ENCODE measurements at places on chromosomes 12 and 14. TPM values are rescaled to one million over a fixed set of nuclear protein-coding genes. Genes with fewer than 3 reads are reported as not detected.

KRT2 gene
- total RNA-seq: 12.1 TPM

DNA sequence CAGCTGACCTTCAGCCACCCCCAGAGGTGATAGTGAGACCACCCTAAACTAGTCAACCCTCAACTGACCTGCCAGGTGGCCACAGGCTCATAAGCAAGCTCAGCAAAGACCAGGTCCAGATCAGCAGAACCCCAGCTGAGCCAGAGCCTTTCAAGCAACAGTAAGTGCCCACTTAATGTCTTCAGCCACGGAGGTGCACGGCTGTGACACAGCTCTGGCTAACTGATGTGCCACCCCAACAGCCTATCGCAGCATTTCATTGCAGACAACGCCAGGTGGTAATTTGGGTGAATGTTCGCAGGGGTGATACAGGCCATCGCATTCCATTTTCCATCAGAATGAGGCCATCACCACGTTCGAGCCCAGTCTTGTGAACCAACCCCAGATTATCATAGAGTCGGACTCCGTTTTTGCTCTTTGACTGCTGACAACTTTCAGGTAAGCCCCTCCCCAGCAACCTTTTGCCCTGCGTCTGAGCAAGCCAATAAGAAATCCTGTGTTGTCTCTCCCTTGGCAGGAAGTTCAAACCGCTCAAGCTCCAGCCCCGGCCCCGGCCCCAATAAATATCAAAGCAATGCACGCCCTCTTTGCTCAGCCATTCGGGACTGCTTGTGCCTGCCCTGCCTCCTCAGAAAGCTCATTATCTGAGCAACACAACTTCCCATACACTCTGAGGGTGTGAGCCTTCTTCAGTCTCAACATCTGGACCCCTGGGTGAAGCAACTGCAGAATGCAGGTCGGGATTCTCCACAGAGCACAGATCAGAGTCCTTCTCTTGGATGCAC, 44.4 kb downstream of the JAG2 start:
- DNase-seq: no peak

GRCh38 chr14:60114881-60115280, 23.2 kb downstream of the PCNX4 start:
- no peak for DNase-seq

GRCh38 chr12:104974626-104975290, 11.4 kb upstream of the NOPCHAP1 start:
- no peak for DNase-seq

- DNase-seq: peak; percentile 46
These were observed 116.5 kb downstream of the GPHN start for GRCh38 chr14:66624336-66624937.

KRT72 gene
- 12.0 TPM for total RNA-seq

EPYC gene
- 0.20 TPM for total RNA-seq

- no peak for DNase-seq
These were observed 58.6 kb downstream of the SLC38A1 start for GRCh38 chr12:46209914-46210872.

- DNase-seq: no peak
These were observed 143.4 kb downstream of the KCNK10 start for GRCh38 chr14:88179716-88180115.

GCH1 gene
- 3.5 TPM for total RNA-seq

- no peak for DNase-seq
These were observed 4.2 kb downstream of the PLEKHG3 start for GRCh38 chr14:64708148-64709004.

MIPOL1 gene
- total RNA-seq: 17.3 TPM

CLEC12A gene
- total RNA-seq: 7.2 TPM

KIF5A gene
- 0.39 TPM for total RNA-seq

GRCh38 chr14:77980475-77981321, 180.8 kb downstream of the ADCK1 start:
- DNase-seq: no peak

GRCh38 chr12:2834581-2835491, at the start of gene NRIP2:
TSS of gene NRIP2 (minus strand) at chr12:2835035. CDS start at chr12:2834983, 52 bp downstream.
- peak; percentile 51 for DNase-seq

DNA sequence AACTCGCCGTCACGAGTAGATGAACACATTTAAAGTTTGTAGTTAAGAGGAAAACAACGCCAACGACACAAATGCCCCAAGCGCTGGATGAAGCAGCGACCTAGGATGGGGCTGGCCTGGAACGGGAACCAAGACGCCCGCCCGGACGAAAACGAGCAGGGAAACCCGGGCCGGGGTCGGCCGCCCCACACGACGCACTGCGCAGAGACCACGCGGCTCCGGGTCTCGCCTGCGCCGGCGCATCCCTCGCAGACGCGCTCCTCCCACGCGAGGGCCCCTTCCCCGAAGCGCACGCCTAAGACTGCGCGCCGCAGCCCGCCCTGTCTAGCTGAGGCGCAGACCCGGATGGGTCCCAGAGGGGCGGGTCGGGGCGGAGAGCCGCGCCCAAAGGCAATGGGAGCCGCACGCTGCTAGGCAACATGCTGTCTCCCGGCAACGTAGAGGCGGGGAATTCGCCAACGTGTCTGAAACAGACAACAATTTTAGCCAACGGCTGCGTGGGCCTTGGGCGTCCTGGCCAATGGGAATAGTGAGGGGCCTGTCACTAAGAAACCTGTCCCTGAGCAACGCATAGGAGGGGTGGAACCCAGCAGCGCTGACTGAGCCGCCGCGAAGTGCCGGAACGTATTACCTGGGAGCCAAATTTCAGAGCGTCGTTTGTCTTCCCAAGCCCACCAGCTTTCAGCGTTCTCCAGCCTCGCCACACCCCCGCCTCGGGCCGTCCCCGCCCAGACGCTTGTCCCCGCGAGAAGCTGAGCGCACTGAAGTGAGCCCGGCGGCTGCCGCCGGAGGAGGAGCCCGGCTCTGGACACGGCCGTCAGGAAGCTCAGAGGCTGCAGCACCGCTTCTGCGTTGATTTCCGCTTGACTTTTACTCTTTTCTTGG, 21.0 kb upstream of the CHFR start:
- peak; percentile 98 for DNase-seq

- no peak for DNase-seq
These were observed 188.1 kb downstream of the DPY19L2 start for GRCh38 chr12:63480186-63480585.

- DNase-seq: no peak
These were observed 30.1 kb upstream of the RPH3A start for GRCh38 chr12:112761366-112761986.

- no peak for DNase-seq
These were observed 551.7 kb downstream of the NRXN3 start for GRCh38 chr14:78721756-78722480.

DNA sequence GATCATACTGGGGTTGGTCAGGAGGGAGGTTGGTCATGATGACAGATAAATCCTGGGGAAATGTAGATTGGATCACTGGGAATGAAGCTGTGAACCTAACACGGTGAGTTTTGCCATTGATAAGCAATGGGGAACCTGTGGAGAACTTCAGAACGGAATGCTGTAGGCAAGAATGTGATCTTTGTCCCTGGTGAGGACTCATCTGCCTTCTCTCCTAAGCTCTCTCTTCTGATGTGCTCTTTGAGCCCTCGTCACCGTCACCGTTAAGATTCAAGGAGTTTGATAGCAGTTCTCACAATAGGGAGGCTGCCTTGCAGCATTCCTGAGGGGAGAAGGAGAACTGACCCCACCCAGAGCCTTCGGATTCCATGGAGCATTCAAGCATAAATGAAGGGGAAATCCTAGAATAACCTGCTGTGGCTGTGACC, 217.6 kb downstream of the ANO6 start:
- DNase-seq: no peak

GRCh38 chr12:30134229-30134628, 350.5 kb upstream of the TMTC1 start:
- no peak for DNase-seq

GRCh38 chr12:106034316-106034715, 104.4 kb downstream of the NUAK1 start:
- DNase-seq: no peak

- no peak for DNase-seq
These were observed 6.9 kb downstream of the SERPINA4 start for GRCh38 chr14:94568186-94568585.

CPM gene
- total RNA-seq: 20.5 TPM

- peak; percentile 63 for DNase-seq
These were observed 155.4 kb downstream of the TMX1 start for GRCh38 chr14:51395361-51395849.

DAO gene
- not detected for total RNA-seq

GRCh38 chr12:3607039-3607720, 116.2 kb downstream of the PRMT8 start:
- DNase-seq: no peak

RBM19 gene
- total RNA-seq: 16.8 TPM

DNA sequence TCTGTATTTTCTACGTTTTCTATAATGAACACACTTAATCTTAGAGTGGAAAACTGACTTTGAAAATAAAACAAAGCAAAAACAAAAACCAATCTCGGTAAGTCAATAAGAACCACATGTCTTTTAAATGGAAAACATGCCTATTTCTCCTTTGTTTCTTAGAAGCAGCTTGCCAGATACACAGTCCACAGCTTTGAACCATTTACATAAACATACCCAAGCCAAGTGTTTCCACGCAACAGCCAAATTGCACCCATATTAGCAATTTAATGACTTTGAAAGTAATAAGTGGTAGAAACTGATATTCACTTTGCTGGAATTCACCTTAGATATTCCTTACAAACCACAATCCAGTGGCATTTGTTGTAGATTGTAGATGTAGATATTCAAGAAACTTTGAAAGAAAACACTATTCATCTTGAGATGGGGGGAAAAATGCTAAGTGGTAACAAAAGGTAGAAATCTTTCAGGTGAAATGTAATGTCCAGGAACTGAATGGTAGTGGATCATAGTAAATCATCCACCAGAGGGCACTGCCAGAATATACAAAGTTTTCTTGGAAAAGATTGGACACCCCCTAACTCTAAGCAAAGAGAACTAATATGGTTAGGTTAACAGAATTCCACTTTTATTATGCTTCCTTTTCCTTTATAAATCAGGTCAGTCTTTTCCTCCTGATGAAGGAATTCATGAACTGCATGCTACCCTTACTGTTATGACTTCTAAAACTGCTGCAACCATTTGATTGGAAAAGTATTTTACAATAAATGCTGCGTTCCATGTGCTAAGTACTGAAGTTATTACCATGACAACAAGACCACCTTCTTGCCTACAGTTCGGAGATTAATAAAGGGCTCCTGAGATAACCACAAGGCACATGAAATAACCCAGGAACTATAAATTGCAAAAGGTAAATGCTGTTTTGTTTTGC, 69.8 kb downstream of the RERG start:
- peak; percentile 63 for DNase-seq

DNA sequence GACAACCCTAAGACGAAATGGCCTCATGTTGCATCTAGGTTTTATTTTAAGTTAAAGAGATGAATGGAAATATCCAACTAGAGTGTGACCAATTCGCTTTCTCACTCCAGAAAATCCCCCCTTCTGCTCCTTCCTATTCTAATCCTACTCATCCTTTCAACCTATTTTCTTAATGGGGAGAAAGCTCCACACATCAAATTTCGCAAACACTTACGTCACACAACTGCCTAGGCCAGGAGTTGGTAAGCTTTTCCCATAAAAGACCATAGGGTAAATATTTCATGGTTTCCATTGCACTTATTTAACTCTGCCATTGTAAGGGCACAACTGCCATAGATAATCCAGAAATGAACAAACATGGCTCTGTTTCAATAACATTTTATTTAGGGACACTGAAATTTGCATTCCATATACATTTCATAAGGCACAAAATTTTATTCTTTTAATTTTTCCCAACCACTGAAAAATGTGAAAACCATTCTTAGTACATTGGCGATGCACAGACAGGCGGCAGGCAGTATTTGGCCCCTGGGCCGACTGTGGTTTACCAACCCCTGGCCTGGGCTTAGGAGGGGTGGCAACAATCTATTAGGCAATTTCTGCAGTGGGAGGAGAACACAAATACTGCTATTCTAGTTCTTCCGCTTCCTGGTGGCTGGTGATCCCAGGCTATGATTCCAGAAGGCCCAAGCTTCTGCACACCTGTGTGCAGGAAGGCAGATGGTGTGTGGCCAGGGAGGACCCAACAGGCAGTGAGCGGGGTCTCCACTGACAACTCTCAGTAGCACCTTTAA, 67.2 kb upstream of the FOXN3 start:
- no peak for DNase-seq

- DNase-seq: no peak
These were observed 307.7 kb downstream of the CCDC91 start for GRCh38 chr12:28497889-28498411.

GRCh38 chr14:100652744-100653143, 65.5 kb upstream of the BEGAIN start:
- peak; percentile 31 for DNase-seq

TRIP11 gene
- 41.9 TPM for total RNA-seq

DNA sequence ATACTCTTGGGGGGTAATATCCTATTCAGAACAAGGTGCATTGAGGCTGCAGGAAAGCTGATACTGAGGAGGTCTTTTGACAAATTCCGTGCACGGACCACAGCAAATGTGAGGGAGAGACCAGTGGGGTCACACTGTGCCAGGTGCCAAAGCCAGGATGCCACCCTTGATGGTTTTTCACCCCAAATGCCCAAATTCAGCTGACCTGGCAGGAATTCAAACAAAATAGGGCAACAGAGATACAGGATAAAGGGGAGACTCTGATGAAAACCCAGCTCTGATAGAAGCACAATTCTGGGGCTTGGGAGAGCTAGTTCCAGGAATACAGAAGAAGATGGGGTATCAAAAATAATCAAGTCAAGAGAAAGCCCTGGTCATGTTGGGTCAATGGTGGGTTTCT, 55.3 kb downstream of the SLC8A3 start:
- DNase-seq: no peak

- DNase-seq: no peak
These were observed 1.6 kb downstream of the YARS2 start for GRCh38 chr12:32754111-32754510.

DNA sequence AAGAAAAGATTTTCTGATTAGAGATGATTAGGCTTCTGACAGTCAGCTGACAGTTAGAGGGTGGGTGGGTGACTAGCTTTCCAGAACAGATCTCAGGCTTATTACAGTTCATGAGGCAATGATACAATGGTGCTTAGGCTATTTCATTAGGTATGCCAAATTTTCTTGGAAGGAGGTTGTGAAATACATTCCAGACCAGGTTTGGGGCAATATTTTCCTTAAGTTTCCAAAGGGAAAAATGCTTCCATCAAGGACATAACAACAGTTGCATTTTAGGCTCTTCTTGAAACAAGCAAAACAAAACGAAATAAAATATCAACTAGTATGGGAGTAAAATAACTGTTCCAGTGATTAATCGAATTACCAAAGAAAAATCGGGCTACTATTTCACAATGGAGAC, 59.3 kb upstream of the CNTN1 start:
- no peak for DNase-seq

GRCh38 chr14:64990296-64990695, 3.6 kb downstream of the FNTB start:
- no peak for DNase-seq

CCDC198 gene
- total RNA-seq: not detected

All from skin of body (tissue), 3 donors.